ENCODE measurements at places on chromosomes 13 and 19.

- no peak for DNase-seq
Observed at GRCh38 chr19:43778651-43779050, 2.1 kb downstream of the KCNN4 start.

DNA sequence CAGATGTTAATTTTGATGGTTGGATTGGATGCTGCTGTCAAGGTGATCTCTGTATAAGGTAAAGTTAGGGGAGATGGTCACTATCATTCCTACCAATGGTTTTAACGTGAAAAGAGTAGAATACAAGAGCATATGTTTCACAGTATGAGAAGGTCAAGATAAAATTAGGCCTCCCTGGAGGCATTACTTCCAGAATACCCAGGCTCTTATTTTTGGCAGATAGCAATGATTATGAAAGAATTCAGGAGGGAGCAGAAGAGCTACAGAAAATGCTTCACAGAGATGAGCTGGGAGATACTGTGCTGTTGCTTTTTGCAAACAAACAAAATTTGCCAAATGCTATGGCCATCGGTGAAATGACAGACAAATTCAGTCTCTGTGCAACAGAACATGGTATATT, 547.5 kb upstream of the SPRY2 start:
- no peak for DNase-seq

DNA sequence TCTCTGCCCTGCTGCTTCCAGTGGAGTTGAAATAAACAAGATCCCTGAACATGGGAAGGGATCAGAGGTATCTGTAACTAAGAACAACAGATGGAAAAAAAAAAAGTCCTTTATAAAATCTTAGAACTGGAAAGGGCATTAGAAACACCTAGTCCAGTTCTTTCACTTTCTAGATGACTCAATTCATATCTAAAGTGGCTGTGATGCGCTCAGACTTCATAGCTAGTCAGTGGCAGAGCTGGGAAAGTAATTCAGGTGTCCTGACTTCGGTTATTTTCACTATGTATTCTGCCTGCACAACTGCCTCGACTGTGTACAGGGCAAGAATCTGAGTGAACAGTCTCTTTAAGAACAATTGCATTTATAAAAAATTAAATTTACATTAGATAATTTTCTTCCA, 151.8 kb upstream of the TMTC4 start:
- DNase-seq: no peak

DNA sequence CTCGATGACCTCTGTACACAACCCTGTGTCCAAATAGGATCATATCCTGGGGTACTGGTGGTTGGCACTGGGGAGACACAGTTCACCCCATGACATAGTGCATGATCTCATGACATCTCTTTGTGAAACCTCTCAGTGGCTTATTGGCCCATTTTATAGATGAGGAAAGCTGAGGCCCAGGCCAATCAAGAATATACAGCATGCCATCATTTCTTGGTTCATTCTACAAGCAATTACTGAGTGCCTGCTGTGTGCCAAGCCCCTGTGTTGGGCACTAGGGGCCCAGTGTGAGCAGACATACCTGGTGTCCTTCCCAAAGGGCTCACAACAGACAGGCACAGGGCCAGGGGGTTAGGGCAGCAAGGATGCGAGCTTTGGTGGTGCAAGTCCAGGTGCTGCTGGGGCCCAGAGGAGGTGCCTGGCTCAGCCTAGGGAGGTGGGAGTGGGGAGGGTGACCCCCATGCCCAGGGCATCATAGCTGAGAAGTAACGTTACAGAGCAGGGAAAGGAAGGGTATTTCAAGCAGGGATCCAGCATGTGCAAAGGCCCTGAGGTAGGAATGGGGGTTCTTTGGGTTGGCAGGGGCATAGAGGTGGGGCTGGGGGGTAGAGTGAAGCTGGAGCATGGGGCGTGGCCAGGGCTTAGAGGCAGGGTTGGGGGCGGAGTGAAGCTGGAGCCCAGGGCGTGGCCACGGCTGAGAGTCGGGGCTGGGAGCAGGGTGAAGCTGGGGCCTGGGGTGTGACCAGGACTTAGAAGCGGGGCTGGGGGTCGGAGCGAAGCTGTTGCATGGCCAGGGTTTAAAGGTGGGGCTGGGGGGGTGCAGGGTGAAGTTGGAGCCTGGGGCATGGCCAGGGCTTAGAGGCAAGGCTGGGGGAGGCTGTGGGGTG, 20.7 kb downstream of the COLGALT1 start:
- no peak for DNase-seq

GRCh38 chr19:58056261-58056660, 2.8 kb upstream of the ZNF135 start:
- no peak for DNase-seq

GRCh38 chr19:43754253-43754502, 584 bp downstream of the SMG9 start:
- no peak for DNase-seq

GRCh38 chr19:655691-656090, 7.3 kb downstream of the RNF126 start:
- DNase-seq: no peak

GRCh38 chr19:35955881-35956634, 19.9 kb downstream of the LRFN3 start:
- DNase-seq: no peak

GRCh38 chr13:108897955-108898354, 268.5 kb downstream of the MYO16 start:
- peak; percentile 15 for DNase-seq

DNA sequence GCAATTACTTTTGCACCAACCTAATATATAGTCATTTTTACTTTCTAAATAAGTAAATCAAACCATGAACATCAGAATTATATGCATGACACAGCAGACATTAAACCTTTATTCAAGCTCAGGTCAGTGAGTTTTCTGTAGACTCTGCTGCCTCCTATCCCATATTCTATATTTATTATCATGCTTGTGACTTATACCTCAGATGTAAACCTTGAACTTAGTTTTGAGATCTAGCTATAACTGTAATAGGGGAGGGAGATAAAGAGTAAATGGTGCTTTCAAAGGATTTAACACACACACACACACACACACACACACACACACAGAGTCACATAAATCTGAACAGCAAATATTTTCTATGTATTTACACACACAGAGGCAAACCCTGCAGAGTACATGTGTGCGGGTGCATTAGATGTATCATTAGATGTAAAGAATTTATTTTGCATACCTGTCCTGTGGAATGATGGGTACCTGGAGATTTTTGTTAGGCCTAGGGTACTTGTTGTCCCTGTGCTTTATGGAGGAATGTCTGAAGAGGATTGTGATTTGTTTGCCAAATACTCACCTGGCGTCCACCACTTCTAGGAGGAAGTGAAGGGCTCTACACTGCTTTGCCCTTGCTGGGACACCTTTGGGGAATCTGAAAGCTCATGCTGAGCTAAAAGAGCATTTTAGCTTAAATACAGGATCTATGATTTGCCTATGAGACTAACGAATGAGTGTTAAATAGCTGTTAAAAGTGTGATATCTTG, 521.9 kb downstream of the KLF5 start:
- no peak for DNase-seq

GRCh38 chr13:33797622-33798021, 20.3 kb upstream of the RFC3 start:
- no peak for DNase-seq

GRCh38 chr19:45767410-45767880, 1.6 kb downstream of the SIX5 start:
- DNase-seq: peak; percentile 89

DNA sequence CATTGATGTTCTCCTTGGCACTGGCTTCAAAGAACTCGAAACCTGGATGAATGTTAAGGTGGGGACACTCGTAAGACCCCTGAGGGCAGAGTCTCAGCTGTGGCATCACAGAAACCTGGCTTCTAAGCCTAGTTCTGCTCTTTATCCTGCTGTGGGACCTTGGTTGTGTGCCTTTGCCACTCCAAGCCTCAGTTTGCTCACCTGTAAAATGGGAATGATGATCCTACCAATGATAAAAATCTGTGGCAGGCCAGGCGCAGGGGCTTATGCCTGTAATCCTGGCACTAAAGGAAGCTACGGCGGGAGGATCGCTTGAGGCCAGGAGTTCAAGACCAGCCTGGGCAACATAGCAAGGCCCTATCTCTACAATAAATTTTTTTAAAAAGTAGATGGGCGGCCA, 13.9 kb downstream of the RAB3D start:
- no peak for DNase-seq

DNA sequence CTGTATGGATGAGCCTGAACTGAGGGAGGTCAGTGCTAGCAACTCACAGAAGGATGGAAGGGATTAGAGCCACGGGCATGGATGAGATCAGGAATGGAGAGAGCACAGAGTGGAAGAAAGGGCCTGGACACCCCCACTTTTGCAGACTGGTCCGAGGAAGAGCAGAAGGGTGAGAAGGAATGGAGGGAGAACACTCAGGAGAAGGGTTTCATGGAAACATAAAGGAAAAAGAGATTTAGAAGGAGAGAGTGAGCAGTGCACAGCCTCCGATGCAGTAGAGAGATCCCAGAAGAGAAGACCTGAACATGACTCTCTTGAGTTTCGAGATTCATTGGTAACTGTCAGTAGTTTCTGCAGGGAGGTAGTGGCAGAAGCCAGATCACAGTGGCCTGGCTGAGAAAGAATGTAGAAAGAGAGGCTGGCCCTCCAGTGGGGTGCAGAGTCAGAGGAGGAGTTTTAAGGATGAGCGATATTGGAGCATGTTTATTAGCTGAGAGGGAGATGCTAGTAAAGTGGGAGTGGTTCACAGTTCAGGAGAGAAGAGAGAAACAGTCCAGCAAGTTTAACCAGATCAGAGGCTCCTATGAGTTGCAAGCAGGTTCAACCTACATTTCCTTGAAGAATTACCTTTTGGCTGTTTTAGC, 108.9 kb downstream of the ZAR1L start:
- peak; percentile 16 for DNase-seq

GRCh38 chr13:97339988-97340749, 93.8 kb upstream of the RAP2A start:
- no peak for DNase-seq

DNA sequence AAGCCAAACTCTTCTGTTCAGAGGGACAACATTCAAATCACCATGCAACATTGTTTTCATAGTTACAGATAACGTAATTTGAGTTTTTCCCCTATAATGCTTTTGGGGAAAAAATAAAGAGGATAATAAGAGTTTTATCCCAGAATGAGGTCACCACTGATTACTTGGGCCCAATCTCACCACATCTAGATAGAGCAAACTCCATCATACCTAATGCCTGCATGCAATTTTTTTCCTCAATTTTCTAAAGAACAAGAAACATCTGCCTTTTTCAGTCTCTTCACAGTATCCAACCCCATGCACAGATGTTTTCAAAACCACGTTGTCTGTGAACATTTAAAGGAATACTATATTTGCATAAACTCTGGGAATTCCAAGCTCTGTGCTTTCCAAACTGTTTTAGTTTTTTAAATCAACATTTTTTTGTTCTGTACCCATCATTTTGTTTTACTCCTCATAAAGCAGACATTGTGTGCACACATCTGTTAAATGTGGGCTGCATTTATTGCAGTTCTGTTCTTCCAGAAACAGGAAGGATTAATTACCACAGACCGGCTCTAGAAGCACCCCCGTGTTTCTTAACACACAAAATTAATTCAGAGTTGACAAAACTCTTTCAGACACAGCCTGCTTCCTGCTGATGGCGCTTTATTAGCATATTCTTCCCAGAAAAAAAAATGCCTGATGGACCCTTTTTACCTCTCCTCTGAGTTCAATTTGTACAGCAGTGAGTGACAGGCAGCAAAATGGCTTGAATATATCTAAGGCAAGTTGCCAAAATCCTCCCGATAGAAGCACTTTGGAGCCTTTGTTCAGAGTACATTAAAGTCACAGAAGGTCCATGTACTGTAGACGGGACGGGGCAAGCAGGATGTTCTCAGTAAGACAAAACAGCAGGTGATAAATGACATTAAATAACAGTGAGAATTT, 1171.9 kb downstream of the EFNB2 start:
- DNase-seq: no peak

DNA sequence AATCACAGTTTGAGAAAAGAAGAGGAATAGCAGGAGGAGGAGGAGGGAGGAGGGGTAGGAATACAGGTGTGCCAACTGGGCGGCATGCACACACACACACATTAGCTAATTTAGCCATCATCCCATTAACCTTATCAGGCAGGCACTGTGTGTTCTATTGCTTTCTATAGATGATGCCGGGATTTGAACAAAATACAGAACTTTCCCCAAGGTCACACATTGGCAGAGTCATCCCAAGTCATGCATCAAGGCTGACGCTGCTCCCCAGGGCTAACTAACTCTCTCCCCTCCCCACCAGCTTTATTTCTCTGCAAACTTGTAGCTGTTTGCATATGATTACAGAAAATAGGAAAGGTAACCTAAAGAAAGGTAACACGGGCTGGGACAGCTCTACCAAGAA, 83.0 kb downstream of the NUFIP1 start:
- no peak for DNase-seq

Measured in IMR-90 (cell line).